Endodermal cell (in vitro differentiated cells): ENCODE measurements at places on chromosomes 6 and 20.

GRCh38 chr20:8395956-8396355, 263.9 kb downstream of the PLCB1 start:
- DNase-seq, result no peak

GRCh38 chr6:72861059-72861458, 239.2 kb downstream of the KCNQ5 start:
- no peak for DNase-seq

GRCh38 chr20:483815-484644, 21.7 kb upstream of the TBC1D20 start:
- no peak for DNase-seq

- no peak for DNase-seq
These were observed 9.7 kb downstream of the CNBD2 start for GRCh38 chr20:35978041-35978513.

- no peak for DNase-seq
These were observed 101.8 kb downstream of the PREP start for GRCh38 chr6:105301072-105301503.

GRCh38 chr6:136415351-136416007, 125.8 kb upstream of the BCLAF1 start:
- no peak for DNase-seq

- DNase-seq, result no peak
These were observed 60.2 kb downstream of the GNAS-AS1 start for GRCh38 chr20:58790454-58790853.

- no peak for DNase-seq
These were observed 60.0 kb downstream of the MKKS start for GRCh38 chr20:10374036-10374435.

DNA sequence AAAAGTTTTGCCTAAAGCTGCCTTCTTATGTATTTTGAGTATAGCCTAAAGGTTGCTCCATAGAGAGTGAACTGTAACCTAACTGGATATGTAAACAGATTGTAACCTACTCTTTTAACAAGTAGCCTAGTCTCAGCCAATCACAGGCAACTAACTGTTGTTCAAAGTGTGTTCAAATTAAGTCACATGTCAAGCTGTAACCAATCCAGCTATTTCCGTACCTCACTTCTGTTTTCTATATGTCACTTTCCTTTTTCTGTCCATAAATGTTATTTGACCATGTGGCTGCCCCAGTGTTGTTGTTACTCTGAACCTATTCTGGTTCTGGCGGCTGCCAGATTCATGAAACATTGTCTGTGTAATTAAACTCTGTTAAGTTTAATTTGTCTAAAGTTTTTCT, 47.4 kb upstream of the RNGTT start:
- DNase-seq, result no peak

DNA sequence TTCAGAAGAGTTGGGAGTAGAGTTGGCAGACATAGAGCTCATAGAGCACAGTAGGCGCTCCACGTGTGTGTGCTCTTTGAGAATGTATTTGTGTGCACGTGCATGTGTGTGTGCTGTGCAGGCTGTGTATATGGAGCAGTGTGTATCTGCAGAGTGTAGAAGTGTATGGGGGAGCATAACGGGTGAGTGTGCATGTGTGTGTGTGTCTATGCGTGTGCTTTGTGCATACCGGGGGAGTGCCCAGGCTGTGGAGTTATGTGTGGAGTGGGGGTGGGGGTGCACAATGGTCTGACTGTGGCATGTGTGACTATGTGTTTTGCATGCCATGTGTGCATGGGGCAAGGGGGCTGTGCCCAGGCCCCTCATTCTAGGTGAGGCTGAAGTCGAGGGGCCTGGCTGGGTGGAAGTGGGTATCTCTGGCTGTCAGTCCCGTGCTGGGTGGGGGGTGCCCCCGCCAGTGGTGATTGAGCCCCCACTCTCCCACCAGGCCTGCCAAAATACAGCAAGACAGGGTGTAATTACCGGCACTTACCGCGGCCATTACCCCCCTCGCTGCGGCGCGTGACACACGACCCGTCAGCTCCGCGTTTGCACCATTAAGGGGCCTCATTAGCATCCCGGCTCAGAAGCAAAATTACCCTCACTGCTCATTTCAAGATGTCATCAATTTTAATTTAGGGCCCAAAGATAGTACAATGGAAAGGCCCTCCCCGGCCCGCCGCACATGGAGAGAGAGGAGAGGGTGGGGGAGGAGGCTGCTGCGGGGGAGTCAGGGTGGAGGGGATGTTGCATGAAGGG, 39.1 kb downstream of the MDFI start:
- peak; percentile 43 for DNase-seq

GRCh38 chr6:140736231-140736630, 1361.8 kb upstream of the CITED2 start:
- no peak for DNase-seq

- DNase-seq, result no peak
These were observed 3.5 kb downstream of the DLGAP4 start for GRCh38 chr20:36309643-36310042.

DNA sequence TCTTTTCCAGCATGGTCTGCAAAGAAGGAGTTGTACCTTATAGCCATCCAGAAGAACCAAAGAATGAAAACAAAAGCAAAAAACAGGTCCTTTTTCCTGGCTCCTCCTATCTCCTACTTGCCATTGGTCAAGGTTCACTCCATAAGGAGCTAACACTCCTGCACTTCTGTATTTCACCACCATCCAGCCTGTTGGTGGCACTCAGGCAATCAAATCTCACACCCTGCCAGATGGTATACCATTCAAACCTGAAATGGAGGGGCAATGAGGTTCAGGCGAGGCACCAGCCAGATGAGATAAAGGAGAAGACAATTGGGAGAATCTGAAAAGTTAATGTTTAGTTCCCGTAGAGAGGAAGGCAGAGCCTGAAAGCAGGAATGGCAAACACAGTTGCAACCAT, 203.8 kb downstream of the ALDH8A1 start:
- no peak for DNase-seq

DNA sequence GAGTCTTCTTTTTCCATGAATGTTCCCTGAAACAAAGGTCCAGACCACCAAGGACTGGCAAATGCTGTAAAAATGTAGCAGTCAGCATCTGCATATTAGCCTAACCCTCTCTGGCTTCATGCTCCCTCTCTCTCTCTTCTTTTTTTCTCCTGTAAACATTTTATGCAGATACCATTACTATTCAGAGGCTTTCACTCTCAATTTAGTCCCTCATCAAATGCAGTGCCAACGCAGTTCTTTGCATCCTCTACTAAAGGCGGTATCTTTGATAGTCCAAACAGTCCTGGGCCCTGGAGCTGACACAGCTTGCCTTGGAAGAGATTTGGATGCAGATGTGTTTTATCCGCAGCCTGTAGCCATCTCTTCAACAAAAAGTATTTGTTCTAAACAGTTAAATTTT, 167.1 kb upstream of the MMS22L start:
- DNase-seq, result no peak

DNA sequence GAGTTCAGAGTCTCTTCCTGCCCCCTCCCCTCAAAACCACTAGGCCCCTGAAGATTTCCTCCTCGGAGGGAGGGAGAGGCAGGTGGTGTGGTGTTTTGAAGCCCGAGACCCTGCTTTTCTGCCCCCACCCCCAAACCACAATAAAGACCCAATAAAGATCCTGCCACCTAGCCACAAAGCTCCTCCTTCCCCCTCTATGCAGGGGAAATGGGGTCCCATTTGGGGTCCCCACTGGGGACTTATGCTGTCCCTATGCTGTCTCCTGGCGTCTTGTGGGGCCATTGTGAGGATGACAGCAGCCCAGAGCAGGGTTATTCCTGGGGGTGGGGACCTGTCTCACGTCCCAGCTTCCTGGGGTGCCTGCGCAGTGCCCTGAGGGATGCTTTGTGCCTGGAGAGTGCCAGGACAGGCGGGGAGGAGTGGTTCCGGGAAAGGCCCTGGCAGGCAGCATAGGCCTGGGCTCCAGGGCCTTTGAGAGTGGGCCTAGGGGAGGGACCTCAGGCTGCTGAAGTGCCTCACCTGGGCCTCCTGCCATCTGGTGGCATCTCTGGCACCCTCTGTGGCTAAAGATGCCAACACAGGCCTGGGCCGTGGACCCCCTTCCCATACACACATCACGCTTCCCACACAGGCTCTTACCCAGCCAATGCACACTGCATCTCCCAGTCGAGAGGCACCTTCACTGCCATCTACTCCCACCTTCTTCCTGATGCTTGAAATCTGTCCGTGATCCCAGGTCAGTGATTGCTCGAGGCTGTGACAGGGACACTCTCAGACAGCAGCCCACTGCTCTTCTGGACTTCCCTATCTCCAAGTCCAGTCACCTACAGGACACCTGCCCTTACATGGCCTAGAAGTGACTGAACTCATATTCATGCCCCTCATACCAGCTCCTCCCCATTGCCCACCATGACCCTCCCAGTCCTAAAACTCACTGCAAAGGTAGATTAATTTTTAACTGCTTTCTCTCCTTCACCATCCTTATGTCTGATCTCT, 7.9 kb upstream of the ARMC12 start:
- no peak for DNase-seq

GRCh38 chr6:150118627-150119026, 24.2 kb upstream of the PPP1R14C start:
- DNase-seq, result no peak

- DNase-seq, result no peak
These were observed 1.0 kb upstream of the THBS2 start for GRCh38 chr6:169254456-169255316.

DNA sequence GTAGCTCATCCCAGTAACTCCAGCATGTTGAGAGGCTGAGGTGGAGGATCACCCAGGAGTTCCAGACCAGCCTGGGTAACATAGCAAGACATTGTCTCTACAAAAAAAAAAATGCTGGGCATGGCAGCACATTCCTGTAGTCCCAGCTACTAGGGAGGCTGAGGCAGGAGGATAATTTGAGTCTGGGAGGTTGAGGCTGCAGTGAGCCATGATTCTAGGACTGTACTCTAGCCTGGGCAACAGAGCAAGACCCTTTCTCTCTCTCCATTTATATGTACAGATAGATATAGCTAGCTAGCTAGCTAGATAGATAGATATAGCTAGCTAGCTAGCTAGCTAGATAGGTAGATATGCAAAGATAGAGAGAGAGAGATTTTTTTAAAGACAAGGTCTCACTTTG, 20.4 kb downstream of the ILRUN start:
- DNase-seq, result no peak

- DNase-seq, result no peak
These were observed 24.2 kb upstream of the SNX9 start for GRCh38 chr6:157798851-157799250.

DNA sequence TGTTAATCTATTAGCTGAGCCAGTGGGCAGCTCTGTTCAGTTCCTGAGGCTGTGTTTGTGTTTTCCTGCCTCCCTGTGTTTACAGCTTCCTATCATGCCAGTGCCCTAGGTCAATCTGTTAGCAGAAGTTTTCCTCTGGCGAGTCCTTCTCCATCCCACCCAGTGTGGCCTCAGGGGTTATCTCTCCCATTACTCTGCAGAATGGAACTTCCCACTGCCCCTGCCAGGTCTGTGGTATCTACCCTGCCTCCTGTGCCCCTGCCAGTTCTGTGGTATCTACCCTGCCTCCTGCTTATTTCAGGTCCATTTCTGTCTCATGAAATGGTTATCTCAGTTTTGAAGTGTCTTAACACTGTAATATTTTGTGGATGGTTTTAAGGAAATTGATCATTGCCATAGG, 63.1 kb downstream of the SLX4IP start:
- no peak for DNase-seq

GRCh38 chr20:52761867-52762266, 210.3 kb upstream of the TSHZ2 start:
- DNase-seq, result no peak

DNA sequence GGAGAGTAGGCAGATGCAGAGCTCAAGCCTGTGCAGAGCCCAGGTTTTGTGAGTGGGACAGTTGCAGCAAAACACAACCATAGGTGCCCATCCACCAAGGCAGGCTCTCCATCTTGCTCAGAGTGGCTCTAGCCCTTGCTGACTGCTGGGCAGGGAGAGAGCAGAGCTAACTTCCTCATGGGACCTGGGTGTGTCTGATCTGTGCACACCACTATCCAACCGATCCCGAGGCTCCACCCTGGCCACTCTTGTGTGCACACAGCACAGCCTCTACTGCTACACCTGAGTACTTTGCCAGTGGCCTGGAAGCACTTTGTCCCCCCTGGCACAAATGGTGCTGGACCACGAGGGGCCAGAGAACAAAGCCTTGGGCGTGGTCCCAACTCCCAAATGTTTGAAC, 7.9 kb upstream of the DEFB125 start:
- DNase-seq, result no peak

DNA sequence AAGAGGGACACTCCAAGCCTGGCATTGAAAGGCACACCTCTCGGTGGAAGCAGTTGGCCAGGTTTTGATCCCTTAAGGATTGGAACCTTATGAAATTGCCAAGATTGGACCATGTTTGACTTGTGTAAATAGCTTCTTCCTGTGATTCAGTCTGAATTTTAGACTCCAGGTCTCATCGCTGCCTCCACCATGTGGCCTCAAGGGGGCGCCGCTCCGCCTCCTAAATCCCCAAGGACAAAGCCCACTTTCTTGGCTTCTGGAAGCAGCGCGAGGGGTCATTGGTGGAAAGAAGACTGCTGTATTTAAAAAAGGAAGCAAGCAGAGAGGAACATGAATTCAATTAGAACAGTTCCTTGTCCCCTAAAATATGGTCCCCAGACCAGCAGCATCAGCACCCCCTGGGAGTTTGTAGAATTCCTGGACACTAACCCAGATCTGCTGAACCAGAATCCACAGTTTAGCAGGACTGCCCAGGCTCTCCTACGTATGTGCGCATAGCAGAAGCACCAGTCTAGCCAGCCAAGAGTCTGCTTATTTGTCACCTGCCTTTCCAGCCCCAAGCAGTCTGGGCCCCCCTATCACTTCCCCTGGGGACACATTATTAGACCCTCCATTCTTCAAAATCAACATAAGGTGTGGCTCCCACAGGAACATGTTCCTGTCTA, 108.5 kb downstream of the LY86 start:
- peak; percentile 92 for DNase-seq

- DNase-seq, result no peak
These were observed 8.3 kb downstream of the B4GALT5 start for GRCh38 chr20:49705358-49705757.
